ENCODE measurements at places on chromosomes 5 and 9.

DNA sequence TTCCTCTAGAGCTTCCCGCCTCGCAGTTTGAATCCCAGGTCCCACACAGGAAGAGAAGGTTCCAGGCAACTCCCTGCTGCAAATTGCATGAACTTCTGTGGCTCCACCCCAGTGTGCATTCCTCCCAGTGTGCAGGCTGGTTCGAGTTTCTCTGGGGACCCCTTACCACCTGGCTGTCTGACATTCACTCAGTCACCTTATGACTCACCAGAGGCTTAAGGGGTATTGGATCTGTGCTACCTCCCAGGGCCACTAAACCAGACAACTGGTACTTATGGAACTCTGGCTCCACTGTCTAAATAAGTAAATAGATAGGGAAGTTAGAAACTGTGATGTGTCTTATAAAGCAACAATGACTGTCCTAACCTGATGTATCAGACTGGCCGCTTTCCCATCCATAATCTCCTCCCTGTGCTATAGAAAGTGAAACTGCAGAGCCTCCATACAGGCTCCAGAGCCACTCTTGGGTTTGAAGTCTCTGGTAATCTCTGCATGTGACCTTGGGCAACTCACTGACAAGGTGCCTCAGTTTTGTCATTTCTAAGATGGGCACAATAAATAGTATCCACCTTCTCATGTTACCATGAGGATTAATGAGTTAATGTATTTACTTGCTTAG is 720.6 kb downstream of the SEMA5A start:
- no peak for DNase-seq

DNA sequence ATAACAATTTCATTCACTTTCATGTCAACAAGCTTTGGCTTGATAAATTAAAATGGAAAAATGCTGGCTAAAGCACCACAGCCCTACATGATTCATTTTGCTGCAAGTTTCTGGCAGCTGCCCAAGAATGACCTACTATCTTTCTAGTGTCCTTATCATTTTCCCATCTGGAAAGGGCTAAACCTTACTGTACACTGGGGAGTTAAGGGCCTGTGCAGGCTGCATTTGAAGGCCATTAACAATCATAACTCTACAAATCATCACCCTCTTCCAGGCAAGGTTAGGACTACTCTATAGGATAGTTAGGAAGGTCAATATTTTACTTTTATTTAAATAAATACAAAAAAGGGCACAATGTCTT is 579.7 kb upstream of the ZNF608 start:
- DNase-seq = peak; percentile 54

DNA sequence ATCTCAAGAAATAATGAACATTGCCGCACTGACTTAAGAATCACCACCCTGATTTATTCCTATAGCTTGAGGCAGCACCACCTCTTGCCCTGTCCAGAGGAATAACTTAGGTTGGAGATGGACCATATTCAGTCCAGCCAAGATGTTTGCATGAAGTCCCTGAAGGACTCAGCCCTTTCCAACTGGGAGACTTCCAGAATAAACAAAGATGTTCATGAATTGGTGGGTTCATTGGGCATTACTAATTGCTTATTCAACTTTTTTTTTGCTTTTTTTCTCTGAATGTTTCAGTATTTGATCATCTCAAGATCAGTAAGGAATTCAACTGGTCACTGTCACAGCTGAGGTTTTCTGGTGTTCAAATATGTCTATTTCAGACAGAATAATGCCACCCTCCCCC is 470.6 kb downstream of the CCDC171 start:
- no peak for DNase-seq

GRCh38 chr5:54109626-54110330 is 200.6 kb downstream of the ARL15 start:
- no peak for DNase-seq

- DNase-seq = no peak
These were observed 446.7 kb downstream of the DMRTA1 start for GRCh38 chr9:22893196-22893843.

DNA sequence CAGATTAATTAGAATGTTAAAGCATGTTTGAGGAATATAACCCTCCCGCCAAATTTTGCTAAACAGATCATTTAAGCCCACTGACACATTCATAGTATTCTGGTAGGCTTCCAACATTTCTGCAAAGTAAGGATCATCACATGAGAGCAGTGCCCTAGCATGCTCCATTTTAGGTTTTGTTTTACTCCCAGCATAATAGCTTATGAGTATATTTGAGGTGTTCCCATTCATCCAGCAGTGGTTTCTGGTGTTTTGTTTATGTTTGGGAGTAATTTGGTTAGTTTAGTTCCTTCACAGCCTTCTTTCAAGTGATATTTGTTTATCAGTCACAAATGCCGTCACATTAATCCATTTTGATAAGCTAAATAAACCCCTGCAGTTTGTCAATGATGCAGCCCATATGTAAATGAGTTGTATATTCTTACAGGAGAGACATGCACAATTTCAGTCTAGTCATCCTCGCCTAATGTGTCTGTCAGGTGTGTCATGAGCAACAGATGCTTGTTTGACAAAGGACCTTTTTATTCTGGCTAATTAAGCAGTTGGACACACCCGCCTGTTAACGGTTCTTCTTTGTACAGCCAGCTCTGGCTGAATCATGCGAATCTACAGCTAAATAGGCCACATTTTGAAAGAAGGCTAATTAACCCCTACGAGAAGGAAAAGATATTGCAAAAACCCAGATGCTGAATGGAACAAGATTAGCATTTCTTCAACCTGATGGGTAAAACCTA is 124.4 kb downstream of the RFX3 start:
- no peak for DNase-seq

DNA sequence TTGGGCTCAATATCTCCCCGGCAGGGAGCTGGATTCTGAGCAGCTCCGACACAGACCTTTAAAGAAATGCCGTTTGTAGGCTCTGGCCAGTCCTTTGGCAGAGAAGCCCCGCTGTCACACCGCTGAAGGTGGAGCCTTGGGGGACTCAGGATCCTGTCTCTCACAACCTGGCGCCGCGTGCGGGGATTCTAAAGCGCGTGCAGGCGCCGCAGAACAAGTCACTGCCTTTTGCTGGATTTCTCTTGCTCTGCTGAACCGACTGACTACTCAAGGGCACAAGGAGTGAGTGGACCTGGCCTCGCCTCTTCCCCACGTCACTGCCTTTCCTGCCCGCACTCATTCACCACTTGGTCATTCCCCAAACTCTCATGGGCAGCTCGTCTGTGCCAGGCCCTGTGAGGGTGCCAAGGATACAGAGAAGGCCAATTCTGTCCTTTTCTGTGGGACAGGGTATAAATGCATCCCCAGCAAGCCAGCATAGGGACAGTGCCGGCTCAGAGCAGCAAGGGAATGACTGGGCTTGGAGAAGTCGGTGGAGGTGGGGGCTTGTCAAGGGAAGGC is 69.3 kb downstream of the CRB2 start:
- no peak for DNase-seq

DNA sequence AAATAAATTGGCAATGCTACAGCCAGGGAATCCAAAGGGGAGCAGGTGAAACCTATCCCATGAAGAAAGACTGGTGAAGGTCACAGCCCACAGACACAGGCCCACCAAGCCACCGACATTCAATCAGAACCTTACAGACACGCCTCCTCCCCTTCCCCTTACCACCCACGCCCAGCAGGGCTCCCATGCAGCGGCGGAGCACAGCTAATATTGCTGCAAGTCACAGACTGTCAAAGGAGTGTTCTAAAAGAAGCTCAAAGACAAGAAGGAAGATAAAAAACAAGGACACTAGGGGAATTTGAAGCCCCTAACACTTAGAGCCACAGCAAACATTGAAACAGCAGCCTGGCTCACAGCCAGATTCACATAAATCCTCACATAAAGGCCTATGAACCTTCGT is 91.2 kb downstream of the MED10 start:
- no peak for DNase-seq

- DNase-seq = no peak
These were observed 240.6 kb downstream of the EFNA5 start for GRCh38 chr5:107430071-107430625.

Measured in mucosa of gallbladder (tissue), 1 donor.